ENCODE measurements at places on chromosomes 13 and 19.
A peak's percentile ranks its signal among the peaks of the same experiment; 100 is the strongest.

GRCh38 chr19:6739390-6739882 is at the start of gene TRIP10:
Gene TRIP10 (plus strand): TSS chr19:6739680. CDS start chr19:6739762, 82 bp downstream.
- peak; percentile 72 for DNase-seq

- DNase-seq, result no peak
These were observed 134.8 kb upstream of the SPRY2 start for GRCh38 chr13:80475718-80476117.

- DNase-seq, result no peak
These were observed 754.0 kb downstream of the DIAPH3 start for GRCh38 chr13:59409634-59410200.

DNA sequence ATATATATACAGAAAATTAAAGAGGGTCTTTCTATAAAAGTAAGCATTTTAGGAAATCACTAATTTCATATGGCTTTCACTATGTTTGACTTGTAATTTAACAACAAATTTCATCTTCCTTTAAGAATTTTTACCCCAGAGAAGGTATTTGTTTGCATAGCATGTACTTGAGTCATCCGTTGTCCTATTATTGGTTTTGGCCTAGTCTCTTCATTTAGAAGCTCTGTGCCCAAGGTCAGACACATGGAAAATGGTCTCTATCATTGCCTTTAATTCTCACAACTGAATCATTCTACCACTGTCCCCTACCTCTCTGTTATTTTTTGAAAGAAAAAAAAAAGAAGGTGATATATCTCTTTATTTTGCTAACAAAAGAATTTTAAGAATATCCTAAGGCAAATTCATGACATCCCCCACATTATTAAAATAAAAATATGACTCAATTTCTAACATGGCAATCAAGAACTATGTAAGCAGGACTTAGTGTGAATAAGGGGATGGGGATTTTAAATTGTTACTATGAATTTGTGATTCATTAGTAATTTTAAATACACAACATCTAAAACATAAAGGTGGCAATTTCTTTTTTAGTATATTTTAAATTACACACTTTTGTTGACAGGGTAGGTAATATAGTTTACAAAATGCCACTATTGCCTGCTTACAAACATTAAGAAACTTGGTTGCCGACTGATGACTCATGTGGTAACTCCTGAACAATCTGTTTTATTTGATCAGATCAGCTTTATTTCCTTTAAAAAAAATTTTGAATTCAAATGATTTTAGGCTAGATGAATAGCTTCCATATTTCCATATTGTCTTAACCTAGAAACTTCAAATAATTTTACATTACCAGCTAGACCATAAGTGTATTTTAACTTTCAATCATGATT is 13.9 kb downstream of the SLITRK5 start:
- no peak for DNase-seq

DNA sequence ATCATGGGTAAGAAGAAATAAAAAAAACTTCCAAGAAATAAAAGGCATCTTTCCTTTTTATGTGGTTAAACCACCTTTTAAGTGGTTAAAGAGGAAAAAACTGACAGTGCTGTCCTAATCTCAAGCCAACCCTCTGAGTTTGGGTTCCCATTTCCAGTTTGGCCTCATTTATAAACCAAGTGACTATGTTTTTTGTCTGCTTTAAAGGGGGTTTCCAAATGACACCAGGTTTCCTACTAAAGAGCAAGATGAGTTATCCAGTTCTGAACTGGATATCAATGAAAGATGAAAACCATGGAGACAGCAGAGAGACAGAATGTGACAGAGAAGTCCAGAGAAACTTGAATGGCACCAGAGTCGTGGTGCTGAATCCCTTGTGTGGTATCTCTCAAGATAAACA is 251.5 kb downstream of the ABCC4 start:
- DNase-seq, result no peak

DNA sequence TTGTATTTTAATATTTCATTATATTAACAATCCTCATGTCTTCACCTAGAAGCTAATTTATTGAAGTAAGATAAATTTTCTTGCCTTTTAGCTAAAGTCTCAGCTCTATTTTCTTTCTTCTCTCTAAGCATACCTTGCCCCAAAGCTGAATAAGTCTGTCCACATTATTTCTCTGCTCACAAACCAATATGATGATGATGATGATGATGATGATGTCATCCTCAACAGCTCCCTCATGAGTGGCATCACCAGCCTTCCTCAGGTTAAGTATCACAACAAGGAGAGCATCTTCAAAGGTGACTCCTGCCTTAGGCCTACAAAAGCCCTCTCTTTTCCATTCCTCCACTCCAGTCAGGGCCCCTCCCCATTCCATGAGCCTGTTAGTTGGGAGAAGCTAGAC is 31.9 kb upstream of the ATP12A start:
- no peak for DNase-seq

DNA sequence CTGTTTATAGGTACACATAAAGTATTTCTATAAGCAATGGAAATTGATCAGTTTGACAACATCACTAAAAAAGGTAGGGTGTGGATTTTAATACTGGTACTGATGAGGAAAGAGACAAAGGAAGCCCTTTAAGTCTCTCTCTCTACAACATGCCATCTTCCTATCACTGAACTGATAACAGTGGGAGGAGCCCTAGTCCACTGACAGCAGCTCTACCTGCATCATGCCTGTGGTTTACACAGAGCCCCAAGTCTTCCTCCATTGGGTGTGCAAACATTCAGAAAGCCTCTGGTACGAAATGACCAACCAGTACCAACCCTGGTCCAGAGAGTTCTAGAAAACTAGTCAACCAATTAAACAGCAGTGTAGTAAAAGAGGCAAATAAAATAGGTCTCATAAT is 53.4 kb downstream of the KLF12 start:
- no peak for DNase-seq

DNA sequence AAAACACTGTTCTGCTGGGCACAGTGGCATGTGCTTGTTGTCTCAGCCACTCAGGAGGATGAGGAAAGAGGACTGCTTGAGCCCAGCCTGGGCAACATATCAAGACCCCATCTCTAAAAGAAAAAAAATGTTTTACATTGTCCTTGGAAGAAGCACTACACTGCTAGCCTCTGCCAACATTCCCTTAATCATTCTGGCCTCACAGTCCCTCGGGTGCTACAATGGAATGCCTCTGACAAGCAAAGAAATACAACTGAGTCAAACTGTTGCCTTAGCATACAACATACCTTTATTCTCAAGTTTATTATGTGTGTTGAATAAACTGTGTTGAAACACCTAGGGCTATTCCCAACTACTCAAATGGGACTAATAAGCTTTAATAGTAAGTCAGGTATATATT is 56.1 kb downstream of the PSPC1 start:
- DNase-seq, result no peak

DNA sequence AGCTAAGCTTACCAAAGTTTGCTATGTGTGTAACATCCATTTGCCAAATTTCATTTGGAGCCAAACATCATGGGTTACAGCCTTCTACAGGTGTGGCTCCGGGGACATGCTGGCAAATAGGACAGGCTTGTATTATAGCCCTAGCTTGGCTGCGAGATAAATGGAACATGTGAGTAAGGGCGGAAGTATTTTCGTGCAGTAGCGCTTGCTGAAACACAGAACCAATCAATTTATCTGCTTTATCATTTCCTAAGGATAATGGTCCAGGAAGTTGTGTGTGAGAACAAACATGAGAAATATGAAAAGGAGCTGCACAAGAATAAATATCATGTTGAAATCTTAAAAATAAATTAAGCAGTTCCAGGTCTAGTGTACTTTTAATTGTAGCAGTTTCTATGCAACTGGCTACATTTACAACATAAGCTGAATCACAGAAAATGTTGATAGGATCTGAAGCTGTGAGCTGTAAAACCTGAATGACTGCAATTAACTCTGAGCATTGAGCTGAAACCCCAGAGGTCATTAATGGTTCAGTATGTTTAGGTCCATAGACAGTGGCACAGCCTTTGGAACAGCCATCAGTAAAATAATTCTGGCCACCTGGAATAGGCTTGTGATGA is 22.2 kb upstream of the ZNF100 start:
- no peak for DNase-seq

- no peak for DNase-seq
These were observed 41.6 kb downstream of the LRCH1 start for GRCh38 chr13:46594374-46595078.

- DNase-seq, result no peak
These were observed 40.7 kb upstream of the VWA8 start for GRCh38 chr13:42001580-42001979.

DNA sequence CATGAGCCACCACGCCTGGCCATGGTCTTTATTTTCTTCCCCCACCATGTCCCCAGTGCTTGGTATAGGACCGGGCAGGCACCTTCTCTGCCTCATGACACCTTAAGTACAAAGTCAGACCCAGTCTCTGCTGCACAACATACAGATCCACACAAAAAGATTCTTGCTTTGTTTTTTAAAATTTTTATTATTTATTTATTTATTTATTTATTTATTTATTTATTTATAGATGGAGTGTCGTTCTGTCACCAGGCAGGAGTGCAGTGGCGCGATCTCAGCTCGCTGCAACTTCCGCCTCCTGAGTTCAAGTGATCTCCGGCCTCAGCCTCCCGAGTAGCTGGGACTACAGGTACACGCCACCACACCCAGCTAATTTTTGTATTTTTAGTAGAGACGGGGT is 2.5 kb upstream of the NFIX start:
- no peak for DNase-seq

DNA sequence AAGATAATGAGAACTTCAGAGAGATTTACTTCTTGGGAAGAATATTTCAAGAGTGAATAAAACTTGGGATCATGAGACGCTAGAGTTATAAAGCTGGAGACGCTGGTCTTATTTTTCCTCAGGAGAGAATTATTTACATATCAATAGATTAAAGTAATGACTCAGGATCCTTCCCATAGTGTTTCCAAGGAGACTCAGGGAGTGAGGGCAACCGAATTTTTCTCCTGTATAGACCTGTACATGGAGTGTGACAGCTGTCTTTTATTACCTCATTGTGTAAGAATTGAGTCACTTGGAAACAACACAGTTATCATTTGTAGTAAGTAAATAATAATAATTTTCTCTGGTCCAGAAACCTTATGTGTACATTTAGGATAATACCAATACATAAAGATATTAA is 1905.5 kb downstream of the OLFM4 start:
- DNase-seq, result no peak

DNA sequence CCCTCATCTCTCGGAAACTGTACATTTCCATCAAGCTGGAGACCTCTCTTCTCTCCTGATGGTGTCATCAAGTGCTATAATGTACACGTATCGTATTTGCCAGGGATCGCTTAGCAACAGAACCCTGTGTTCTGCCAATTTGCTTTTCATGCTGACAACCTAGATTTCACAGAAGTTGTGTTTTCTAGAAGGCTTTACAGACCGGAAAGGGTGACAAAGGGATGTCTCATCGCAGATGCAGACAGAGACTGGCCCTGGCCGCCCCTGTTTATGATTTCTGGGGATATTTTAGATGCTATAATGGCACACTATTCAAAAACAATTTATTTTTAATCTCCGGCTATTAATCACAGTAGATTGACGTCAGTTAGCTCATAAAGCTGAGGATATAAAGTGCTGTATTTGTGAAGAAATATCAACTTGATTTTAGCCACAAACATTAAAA is 291.4 kb downstream of the IRS2 start:
- no peak for DNase-seq
